ENCODE measurements at places on chromosomes 13 and 19.
A peak's percentile ranks its signal among the peaks of the same experiment; 100 is the strongest.

DNA sequence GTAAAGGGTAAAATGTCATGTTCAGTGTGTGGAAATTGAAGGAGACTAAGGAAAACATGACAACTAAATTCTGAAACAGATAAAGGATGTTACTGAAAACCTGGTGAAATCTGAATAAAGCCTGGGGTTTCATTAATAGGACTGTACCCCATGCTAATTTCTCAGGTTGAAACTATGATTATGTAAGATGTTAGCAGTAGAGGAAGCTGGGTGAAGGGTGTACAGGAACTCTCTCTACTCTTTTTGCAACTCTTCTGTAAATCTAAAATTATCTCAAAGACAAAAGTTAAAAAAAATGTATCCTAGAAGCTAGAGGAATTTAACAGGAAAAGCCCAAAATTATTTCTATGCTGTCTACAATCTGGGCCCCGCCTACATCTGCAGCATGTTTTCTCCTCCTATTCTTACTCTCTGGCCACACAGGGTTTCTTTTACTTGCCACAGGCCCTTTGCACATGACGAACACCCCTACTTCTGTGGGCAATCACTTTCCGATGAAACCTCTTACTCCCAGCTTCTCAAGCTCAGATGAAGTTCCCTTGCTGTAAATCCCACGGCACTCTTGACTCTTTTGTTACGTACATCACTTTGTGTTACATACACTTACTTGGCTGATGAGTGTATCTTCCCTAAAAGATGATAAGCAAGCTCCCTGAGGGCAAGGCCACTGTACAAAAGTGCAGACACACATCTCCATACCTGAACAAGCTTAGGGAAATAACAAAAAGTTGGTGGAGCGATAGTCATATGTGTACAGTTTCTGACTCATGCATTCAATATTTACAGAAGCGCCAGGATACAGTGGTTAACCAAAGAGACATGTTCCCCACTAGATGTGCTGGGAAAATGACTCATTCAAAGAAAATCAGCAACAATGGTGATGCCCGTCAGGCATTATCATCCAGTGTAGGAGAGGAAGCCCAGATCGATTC, 32.6 kb downstream of the RUBCNL start:
- DNase-seq: peak; percentile 92

DNA sequence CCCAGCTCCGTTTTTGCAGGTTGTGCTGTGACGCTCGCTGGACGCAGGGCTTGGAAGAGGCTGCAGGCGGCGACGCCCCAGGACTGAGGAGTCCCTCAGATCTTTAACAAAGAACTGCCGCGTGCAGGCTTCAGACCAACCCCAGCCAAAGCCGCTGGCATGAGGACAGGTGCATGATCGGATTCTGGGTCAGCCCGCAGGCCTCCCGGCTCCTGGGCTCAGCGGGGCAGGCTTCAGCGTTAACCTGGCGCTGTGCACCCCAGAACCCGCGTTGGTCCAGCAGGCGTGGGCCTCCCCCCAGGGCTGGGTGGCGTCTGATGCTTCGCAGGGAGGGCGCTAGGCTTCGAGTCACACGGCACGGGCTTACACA, 920 bp upstream of the TIMM13 start:
- DNase-seq: no peak

DNA sequence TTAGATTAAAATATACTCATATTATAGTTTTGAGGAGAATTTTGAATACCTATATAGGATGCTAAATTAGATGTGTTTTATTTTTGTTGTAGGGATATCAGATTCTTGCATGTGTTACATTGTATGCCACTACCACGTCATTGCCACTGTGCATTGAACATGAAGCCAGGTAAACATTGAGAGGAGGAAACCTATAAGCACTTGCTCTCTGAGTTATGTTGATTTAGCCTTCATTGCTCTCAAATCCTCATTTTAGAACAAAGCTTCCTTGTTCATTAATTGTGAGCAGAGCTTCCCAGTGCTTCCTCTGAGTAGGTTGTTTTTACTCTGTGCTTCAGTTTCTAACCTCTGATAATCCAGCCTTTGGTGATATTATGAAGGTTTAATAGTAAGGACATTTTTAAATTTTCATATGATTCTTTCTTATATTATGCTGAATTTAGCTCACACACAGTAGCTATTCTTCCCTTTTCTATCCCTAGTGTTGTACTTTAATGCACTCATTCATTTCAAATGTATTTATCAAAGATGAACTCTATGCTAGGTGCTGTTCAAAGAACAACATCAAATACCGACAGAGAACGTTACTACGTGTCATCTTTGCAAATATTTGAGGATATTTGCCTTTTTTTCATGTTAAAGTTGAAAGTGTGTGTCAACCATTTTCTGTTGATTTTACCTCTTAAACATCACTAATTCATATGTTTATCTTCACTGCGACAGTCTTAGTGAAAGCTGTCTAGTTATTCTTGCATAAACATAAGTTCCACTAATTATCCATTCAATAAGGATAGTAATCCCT, 1448.0 kb upstream of the MIR17HG start:
- no peak for DNase-seq

- peak; percentile 70 for DNase-seq
Measured at GRCh38 chr13:95083758-95084157, 217.5 kb downstream of the ABCC4 start.

GRCh38 chr19:33462112-33462791, 59.3 kb downstream of the PEPD start:
- DNase-seq: no peak

DNA sequence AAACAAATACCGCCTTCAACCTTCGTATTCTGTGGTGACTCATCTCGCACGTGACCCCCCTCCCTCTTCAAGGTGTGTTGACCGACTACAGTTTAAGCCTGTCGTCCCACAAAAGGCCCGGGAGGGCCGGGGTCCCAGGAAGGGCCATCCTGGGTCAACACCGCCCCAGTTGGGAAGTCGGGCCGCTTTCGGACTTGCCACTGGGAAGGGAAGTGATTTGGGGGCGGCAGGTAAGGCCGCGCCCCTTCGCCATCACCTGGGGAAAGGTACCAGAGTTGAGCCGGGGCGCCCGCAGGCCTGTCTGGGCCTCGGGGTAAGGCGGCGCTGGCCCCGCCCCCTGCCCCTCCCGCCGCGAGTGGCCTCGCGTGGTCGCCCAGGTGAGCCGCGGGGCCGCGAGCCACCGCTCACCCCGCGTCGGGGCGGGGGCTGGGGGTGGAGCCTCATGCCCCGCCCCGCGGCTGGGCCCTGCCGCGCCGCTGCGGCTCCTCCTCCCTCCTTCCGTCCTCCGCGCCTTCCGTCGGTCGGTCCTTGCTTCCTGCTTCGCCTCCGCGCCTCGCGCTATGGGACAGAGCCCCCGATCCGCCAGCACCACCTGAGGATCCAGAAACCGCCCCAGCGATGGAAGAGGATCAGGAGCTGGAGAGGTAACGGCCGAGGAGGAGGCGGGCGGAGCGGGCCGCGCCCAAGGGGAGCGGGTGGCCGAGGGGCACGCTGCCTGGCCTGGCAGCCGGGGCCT, at the start of gene POLR1D:
Gene POLR1D (plus strand): TSS at position 527 of the 736 bp plus-strand sequence. CDS start 92 bp downstream, at position 619.
- DNase-seq: peak; percentile 69

- peak; percentile 24 for DNase-seq
Measured at GRCh38 chr19:39325778-39326665, 5.4 kb upstream of the LRFN1 start.

DNA sequence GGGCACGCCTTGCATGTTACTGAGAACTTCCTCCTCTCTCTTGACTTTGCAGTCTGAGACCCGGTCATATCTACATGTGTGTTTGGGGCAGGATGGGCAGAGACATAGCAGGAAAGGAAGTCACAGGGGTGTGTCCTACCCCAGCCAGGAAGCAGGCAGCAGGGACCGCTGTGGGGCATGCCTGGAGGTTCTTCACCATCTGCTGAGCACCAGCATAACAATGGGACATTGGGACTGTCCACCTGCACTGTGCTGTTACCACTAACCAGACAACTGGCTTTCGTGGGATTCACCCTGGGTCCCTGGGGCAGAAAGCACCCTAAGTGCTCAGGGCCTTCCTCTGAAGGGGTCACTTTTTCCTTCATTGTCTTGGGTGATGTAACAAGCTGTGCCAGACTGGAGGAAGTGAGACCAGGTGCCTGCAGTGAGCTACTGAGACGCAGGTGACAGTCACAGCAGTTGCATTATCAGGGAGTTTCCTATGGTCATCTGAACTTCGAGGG, 2.6 kb upstream of the HAUS5 start:
- no peak for DNase-seq

DNA sequence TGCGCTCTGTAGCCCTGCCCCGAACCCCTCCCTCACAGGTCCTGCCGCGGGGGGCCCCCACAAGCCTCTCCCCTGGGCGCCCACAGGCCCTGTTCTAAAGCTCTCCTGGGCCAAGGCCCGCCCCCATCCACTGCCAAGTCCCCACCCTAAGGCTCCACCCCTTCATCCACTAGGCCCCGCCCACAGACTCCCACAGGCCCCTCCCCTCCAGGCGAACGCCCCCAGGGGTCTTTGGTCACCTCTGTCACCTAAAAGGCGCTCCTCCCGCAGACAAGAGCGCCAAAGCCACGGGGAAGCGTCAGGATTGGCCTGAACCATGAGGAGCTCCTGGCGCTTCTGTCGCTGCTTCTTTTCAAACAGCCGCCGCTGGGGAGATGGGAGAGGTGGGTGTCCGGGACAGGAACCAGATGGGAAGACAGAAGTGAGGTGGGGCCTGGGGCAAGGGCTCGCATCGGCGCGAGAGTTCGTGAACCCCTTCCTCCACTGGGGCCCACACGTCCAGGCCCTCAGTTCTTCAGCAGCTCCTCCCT, 2.3 kb downstream of the TULP2 start:
- DNase-seq: peak; percentile 43

DNA sequence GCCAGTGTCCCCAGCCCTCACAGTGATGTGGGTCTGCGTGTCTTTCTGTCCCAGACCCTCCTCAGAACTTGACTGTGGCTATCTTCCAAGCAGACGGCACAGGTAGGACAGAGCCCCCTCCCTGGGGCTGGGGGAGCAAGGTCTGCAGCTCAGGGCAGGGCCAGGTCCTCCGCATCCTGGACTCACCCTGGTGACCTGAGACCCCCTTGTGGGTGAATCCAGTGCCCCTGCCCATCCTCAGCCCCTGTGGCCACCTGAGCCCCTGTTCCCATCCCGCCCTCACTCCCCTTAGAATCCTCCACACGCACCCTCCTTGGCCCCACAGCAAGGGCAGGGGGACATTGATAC, 39.0 kb upstream of the CD33 start:
- no peak for DNase-seq

- DNase-seq: peak; percentile 69
Measured at GRCh38 chr19:46134527-46134926, 10.0 kb upstream of the IGFL3 start.

- no peak for DNase-seq
Measured at GRCh38 chr13:21694831-21695230, 24.0 kb downstream of the FGF9 start.

DNA sequence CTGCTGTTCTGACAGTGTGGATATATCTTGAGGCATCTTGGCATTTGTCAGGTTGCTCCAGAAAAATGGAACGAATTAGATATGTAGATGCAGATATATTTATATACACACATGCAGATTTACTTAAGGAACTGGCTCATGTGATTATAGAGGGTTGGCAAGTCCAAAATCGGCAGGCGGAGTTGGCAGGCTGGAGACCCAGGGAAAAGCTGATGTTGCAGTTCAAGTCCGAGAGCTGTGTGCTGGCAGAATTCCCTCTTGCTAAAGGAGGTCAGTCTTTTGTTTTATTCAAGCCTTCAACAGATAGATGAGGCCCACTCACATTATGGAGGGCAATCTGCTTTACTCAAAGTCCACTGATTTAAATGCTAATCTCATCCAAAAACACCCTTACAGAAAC, 24.4 kb upstream of the CSNK1A1L start:
- no peak for DNase-seq

DNA sequence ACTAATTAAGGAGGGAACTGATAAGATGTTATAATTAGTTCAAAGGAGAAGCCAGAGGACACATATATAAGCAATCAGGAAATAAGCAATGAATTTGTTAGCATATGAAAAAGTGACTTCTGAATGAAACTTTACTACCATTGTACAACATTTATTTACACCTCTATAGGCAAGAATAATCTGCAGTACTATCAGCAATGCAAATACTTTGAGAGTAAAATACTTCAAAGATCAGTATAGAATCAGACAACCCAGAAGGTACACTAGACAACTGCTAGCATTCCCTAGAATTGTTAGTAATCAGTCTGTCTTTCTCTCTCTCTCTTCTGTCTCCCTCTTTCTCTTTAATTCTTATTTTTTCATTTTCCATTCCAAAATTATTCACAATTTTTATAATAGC, 196.8 kb upstream of the ATXN8OS start:
- no peak for DNase-seq

DNA sequence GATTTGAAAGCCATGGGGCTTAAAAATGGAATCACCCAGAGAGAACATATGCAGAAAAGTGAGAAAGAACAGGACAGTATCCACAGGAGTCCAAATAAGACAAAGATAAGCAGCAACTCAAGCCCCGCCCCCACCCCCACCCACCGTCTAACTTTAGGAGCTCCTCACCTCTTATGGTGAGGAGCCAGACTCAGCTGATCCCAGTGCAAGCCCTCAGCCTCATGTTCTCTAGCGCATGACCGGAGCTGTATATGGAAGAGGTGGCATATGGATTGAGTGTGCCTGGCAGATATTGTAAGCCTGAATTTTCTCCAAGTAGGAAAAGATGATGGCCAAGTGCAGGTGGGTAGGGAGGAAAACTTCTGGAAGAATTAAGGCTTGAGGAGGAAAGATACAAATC, 36.4 kb upstream of the DCT start:
- DNase-seq: no peak

GRCh38 chr13:60267498-60268202, 103.9 kb upstream of the DIAPH3 start:
- peak; percentile 2 for DNase-seq

DNA sequence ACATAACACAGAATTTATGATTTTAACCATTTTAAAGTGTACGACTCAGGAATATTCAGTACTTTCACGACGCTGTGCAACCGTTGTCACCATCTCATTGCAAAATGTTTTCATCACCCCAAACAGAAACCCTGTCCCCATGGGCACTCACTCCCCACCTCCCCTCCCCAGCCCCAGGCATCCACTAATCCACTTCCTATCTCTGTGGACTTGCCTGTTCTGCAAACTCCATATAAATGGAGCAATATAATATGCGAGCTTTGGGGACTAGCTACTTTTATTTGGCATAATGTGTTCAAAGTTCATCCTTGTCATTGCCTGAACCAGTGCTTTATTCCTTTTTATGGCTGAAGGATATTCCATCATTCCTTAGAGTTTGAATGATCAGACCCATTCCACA, 7.3 kb upstream of the INSR start:
- DNase-seq: no peak

GRCh38 chr19:32268381-32268780, 77.0 kb upstream of the ZNF507 start:
- DNase-seq: no peak

GRCh38 chr19:34365463-34366401, 736 bp downstream of the GPI start:
- peak; percentile 44 for DNase-seq

GRCh38 chr19:2099937-2100718, 3.4 kb downstream of the IZUMO4 start:
- DNase-seq: no peak
